RWPE1 (cell line): ENCODE measurements at places on chromosomes 3 and 15.

DNA sequence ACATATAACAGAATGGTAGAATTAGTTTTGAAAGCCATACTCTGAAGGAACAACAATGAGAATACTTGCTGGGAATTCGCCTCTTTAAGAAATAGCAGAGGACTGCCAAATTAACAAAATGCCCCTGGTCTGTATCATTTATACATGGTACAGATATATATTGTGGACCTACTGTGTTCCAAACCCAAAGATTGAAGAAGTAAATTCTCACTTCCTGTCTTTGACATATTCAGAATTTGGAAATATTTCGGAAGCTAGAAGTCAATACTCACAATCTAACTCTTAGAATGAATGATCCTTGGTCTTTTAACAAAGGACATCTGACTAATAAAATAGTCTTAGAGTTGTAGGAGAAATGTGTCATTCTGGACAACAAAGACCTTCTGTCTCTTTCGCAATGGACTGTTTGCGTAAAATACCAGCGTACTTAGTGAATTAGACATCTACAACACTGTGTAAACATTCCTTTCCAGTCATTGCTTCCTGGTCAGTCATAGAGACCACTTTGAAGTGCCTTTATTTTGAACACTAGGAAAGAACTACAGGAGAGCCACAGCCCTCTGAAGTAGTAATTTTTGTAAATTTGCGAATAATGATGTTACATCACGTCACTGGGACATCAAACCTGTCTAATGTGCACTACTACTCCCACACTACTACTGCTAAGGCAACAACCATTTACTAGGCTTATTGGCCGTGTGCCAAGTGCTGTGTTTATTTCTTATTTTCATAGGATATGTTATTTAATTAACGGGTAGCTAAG lies 68.0 kb downstream of the CHL1 start:
- peak; percentile 5 for DNase-seq

- DNase-seq, result no peak
Observed at GRCh38 chr3:67495751-67496150, 158.7 kb downstream of the SUCLG2 start.

- DNase-seq, result no peak
Observed at GRCh38 chr3:87732294-87732693, 326.5 kb downstream of the CGGBP1 start.

DNA sequence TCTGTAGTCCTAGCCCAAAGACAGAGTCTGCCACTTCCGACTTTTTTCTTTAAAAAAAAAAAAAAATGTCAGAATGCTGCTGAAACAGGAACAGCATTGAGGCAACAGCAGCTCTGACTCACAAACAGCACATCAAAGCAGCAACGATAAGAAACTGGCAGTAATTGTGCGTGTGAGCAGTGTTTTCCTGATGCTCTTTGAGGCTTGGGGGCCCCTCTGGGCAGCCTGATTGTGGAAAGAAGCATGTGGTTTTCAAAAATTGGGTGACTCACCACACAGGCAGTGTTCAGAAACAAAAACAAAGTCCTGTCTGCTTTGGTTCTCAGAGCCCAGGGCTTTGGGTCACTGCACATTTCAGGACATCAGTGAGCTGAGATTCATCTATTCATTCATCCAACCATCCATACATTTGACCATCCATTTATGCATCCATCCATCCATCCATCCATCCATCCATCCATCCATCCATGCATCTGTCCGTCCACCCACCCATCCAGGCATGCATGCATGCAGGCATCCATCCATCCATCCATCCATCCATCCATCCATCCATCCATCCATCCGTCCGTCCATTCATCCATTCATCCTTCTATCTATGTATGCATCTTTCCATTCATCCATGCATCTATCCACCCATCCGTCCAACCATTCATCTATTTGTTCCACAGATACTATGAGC lies 308.4 kb downstream of the RPLP1 start:
- DNase-seq, result peak; percentile 97

GRCh38 chr15:101537483-101538080 lies 48.1 kb upstream of the PCSK6 start:
- no peak for DNase-seq

- no peak for DNase-seq
Observed at GRCh38 chr15:51375966-51376640, 34.6 kb downstream of the GLDN start.

DNA sequence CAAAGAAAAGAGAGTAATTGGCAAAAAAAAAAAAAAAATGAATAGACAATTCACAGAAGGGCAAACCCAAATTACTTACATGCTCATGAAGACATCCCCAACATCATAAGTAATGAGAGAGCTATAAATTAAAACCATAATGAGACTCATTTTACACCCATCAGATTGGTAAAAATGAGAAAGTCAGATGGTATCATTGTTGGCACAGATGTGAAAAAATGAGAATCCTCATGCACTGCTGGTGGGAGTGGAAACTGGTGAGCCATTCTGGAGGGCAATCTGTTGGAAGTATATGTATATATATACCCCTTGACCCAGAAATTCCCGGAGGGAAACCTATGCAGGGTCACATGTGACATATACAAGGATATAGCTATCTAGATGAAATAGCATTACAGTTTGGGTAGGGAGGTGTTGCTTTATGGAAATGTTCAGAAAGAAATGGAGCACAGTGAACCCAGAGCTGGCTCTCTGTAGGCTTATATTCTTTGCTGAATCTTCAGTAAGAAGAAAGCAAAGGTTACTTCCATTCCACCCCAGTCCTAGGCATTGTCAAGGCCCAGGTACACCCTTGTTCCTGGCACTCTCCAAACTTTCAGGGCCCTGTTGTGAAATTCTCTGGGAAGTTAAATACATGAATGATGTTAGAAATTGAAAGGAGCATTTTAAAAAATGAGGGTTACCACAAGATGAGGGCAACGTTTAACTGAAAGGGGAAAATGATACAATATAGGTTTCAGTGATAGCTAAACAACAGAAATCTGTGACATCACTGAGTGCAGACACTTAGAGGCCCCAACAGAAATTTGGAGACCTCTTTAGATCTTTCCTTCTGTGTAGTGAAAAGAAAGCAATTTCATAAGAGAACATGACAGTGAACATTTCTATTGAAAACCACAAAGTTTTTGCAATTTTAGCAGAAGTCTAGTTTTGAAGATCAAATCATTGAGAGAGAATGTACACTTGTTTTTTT lies 132.7 kb upstream of the TPRG1 start:
- no peak for DNase-seq

DNA sequence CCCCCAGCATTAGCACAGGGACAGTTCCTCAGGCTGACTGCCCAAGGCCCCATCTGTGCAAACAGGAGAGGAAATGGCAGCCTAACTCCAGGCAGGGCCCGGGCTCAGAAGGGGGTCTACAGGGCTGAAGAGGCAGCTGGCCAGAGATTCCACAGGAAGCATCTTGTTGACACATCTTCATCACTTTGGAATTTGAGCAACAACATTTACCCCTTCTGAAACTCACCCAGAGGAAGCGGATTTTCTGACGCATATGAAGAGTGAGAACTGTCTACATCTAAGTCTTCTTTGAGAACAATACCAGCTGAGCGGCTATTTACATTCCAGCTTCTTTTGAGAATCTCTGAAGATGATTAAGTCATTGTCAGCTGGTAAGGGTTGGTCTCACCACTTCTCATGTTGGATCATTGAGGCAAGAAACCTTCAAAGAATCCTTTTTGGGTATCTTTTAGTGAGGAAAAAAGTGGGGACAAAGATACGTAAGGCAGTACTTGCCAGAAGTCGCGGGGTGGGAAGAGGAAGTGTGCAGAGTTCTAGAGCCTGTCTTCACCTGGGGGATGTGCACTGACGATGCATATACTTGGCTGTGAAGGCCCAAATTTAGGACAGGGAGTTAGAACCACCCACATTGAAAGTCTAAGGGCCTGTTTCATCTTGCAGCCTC lies 25.4 kb upstream of the SRP14 start:
- DNase-seq, result no peak

- no peak for DNase-seq
Observed at GRCh38 chr15:92915766-92916435, 15.8 kb downstream of the CHD2 start.

GRCh38 chr3:118682921-118683320 lies 351.7 kb downstream of the IGSF11 start:
- DNase-seq, result no peak

- DNase-seq, result no peak
Observed at GRCh38 chr15:38695249-38696108, 130.9 kb upstream of the RASGRP1 start.

DNA sequence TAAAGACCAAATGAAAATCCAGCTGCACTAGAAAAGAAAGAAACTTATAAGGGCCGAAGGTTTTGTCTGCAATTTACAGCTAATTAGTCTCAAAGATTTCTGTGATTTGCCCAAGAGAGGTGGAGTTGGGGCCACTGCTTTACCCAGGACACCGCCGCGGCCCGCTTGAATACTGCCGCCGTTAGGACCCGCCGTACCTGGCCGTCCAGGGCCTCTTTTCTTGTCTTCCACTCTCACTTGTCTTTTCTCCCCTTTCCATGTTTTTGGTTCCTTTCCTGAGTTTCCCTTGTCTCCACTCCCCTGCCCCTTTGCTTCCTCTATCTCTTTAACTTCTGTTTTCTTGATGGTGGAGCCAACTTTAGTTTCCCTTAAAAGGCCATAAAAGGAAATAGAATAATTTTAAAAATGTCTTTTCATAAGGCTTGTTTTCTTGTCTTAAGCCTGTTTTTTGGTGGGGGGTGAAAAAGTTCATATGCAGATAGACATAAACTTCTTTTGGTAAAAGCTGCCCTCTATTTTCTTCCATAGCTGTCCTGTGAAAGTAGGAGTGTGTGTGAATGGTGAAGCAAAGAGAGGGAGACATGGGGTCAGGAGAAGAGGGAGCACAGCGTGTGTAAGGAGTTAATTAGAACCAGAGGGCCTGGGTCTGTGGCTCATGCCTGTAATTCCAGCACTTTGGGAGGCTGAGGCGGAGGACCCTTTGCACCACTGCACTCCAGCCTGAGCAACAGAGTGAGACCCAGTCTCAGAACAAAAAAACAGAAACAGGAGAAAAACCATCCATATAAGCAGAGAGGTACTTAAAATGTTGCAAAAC lies 16.0 kb upstream of the CCNL1 start:
- peak; percentile 45 for DNase-seq

- no peak for DNase-seq
Observed at GRCh38 chr15:28179270-28179669, 80.2 kb upstream of the OCA2 start.

- no peak for DNase-seq
Observed at GRCh38 chr3:89252016-89252415, 144.6 kb downstream of the EPHA3 start.

DNA sequence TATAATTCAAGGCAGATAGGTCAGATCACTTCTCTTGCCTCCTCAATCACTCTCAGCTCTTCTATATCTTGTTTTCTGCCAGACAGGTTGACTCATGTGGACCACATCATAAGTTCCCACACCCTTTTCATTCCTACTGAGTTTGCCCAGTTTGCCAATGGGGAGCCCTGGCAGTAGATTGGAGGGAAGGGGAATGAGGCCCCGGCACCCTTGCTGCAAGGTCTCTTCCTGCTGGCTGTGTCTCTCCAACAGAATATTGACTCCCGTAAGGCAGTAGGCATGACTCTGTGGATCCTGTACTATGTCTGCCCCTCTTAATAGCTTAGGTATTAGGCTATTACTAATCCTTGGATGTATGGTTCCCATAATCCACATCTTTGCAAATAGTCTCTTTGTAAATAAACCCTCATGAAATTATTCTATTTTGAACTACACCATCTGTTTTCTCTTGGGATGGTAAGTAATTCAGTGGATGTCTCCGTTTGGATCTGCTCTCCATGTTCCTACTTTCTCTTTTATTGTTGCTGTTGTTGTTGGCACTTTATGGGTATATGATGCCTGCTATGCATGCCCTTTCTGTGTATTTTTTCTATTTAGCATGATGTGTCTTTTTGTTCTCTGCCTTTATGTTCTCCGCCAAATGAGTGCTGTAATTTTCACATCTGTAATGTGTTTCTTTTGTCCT lies 65.5 kb upstream of the DCBLD2 start:
- peak; percentile 42 for DNase-seq

- DNase-seq, result no peak
Observed at GRCh38 chr15:90617171-90617570, 87.4 kb downstream of the CRTC3 start.

- DNase-seq, result peak; percentile 82
Observed at GRCh38 chr3:136957751-136958288, at the start of gene IL20RB. TSS of gene IL20RB (plus strand) at chr3:136957983. CDS start at chr3:136958114, 131 bp downstream.

DNA sequence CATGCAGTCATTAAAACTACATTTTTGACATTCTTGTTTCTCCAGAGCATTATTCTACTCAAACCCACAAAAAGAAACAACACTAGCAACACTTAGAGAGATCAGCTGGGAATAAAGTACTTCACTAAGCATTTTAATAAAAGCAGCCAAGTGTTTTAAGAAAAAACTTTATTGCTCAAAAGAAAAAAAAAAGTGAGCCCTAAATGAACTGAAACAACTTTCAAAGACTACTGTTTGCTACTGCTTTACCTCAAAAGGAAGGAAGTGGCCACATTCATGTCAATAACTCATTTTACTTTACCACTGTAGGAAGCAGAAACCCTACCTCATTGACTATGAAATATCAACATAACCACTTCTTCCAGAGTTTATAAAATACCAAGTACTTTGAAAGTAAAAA lies 91.3 kb downstream of the UACA start:
- no peak for DNase-seq

- peak; percentile 59 for DNase-seq
Observed at GRCh38 chr3:185825639-185826481, 1.0 kb upstream of the IGF2BP2 start.

GRCh38 chr3:55402886-55403609 lies 84.1 kb downstream of the WNT5A start:
- DNase-seq, result no peak

DNA sequence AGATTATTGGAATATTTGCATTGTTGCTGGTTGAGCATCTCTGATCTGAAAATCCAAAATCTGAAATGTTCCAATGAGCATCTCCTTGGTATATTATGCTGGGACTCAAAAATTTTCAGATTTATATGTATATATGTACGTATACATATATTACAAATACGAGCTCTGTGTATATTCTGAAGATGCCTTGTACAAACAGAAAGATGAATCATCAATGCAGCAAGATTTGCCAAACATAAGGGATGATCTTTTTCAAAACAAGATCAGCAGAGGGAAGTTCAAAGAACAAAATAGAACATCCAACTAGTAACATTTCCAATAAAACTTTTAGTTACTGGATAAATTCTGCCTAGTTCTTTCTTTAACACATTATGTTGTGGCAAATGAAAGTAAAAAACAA lies 42.5 kb downstream of the HERC1 start:
- DNase-seq, result no peak

DNA sequence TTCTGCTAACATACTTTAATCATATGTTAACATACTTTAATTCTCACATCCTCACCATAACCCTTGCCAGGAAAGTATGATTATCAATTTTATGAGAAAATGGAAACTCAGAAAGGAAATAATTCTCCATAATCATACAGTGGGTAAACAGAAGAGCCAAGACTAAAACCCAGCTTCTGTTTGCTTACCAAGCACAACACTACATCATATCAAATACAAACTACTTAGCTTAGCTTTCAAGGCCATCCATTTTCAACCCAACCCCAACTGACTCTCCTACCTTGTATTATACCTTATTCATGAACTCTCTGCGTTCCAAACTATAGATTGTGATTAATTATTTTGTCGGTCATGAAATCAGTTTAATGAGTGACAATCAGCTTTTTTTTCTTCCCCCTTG lies 9.0 kb downstream of the ZNF148 start:
- DNase-seq, result no peak
